Right lobe of liver (tissue), 6 donors: ENCODE measurements at places on chromosomes 6 and 20. TPM values are rescaled to one million over a fixed set of nuclear protein-coding genes. Genes with fewer than 3 reads are reported as not detected.

- no peak overlapping the region for H3K4me3 ChIP-seq
- H3K4me1 ChIP-seq = no peaks in the 10 kb centered on the region
- DNase-seq = peak; percentile 65
- no peak overlapping the region for H3K27ac ChIP-seq
- H3K27me3 ChIP-seq = no peaks in the 10 kb centered on the region
Observed at GRCh38 chr20:21615617-21616080, 89.8 kb upstream of the PAX1 start.

- no peaks in the 10 kb centered on the region for H3K36me3 ChIP-seq
- no peak for DNase-seq
- no peak overlapping the region for H3K4me3 ChIP-seq
- no peak overlapping the region for H3K27ac ChIP-seq
Observed at GRCh38 chr6:154280521-154280920, 76.1 kb downstream of the IPCEF1 start.

DNA sequence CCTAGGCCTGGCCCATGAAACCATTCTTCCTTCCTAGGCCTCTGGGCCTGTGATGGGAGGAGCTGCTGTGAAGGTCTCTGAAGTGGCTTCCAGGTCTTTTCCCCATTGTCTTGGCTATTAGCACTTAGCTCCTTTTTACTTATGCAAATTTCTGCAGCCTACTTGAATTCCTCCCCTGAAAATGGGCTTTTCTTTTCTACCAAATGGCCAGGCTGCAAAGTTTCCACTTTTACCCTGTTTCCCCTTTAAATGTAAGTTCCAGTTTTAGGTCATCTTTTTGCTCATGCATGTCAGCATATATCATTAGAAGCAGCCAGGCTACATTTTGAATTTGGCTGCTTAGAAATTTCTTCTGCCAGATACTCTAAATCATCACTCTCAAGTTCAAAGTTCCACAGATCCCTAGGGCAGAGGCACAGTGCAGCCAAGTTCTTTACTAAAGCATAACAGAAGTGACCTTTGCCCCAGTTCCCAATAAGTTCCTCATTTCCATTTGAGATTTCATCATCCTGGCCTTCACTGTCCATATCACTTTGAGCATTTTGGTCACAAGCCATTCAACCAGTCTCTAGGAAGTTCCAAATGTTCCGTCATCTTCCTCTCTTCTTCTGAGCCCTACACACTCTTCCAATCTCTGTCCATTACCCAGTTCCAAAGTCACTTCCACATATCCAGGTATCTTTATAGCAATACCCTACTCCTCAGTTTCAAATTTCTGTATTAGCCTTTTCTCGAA lies 71.9 kb downstream of the TBC1D7 start:
- no peaks in the 10 kb centered on the region for H3K4me1 ChIP-seq
- no peak overlapping the region for H3K4me3 ChIP-seq
- H3K27ac ChIP-seq = peak overlapping the region; percentile 37
- no peaks in the 10 kb centered on the region for H3K27me3 ChIP-seq

- no peak for DNase-seq
- no peaks in the 10 kb centered on the region for H3K4me1 ChIP-seq
- H3K4me3 ChIP-seq = no peak overlapping the region
- H3K36me3 ChIP-seq = no peaks in the 10 kb centered on the region
- no peak overlapping the region for H3K27ac ChIP-seq
Observed at GRCh38 chr6:33851959-33852358, 48.2 kb upstream of the MLN start.

- H3K27me3 ChIP-seq = no peaks in the 10 kb centered on the region
- H3K4me3 ChIP-seq = no peak overlapping the region
- H3K4me1 ChIP-seq = no peaks in the 10 kb centered on the region
- H3K36me3 ChIP-seq = no peaks in the 10 kb centered on the region
Observed at GRCh38 chr6:130000526-130001421, 17.6 kb upstream of the L3MBTL3 start.

DNA sequence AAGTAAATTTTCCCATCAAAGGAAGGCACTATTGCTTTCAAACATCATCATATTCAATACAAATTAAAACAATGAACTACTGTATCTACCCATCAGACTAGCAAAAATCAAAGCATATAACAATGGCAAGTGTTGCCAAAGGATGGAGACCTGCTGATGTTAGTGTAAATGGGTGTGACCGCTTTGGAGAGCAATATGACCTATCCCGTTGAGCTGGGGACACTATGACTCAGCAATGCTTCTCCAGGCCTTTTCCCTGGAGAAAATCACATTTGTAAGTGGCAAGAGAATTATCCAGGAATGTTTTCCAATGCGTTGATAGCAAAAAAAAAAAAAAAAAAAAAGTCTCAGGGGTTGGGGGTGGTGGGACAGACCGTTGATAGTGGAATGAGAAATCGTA lies 46.1 kb downstream of the PHACTR3 start:
- no peaks in the 10 kb centered on the region for H3K36me3 ChIP-seq
- no peaks in the 10 kb centered on the region for H3K27me3 ChIP-seq
- DNase-seq = no peak
- no peak overlapping the region for H3K4me3 ChIP-seq
- no peaks in the 10 kb centered on the region for H3K4me1 ChIP-seq

GRCh38 chr20:419556-420165 lies 11.6 kb downstream of the RBCK1 start:
- H3K36me3 ChIP-seq = peaks cover 10% of the 10 kb centered on the region
- DNase-seq = peak; percentile 85
- no peak overlapping the region for H3K4me3 ChIP-seq

DNA sequence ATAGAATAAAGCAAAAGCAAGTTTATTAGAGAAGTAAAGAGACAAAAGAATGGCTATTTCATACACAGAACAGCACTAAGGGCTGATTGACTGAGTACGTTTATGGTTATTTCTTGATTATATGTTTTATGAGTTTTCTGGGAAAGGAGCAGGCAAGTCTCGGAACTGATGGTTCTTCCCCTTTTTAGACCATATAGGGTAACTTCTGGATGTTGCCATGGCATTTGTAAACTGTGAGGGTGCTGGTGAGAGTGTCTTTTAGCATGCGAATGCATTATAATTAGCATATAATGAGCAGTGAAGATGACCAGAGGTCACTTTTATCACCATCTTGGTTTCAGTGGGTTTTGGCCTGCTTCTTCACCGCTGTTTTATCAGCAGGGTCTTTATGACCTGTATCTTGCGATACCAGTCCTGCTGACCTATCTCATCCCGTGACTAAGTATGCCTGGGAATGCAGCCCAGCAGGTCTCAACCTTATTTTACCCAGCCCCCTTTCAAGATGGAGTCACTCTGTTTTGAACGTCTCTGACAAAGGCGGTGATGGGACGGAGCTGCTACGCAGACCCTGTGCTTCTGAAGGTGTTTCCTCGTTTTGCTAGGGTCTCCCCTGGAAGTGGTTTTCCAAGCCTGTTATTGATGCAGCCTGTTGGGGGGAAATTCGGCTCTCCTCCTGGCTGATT lies 45.4 kb upstream of the BMP6 start:
- no peaks in the 10 kb centered on the region for H3K4me1 ChIP-seq
- no peaks in the 10 kb centered on the region for H3K36me3 ChIP-seq
- DNase-seq = no peak
- H3K27me3 ChIP-seq = peaks cover under 1% of the 10 kb centered on the region
- no peak overlapping the region for H3K27ac ChIP-seq

- H3K4me3 ChIP-seq = no peak overlapping the region
- H3K36me3 ChIP-seq = no peaks in the 10 kb centered on the region
- no peak overlapping the region for H3K27ac ChIP-seq
- H3K4me1 ChIP-seq = no peaks in the 10 kb centered on the region
- no peaks in the 10 kb centered on the region for H3K27me3 ChIP-seq
- DNase-seq = no peak
Observed at GRCh38 chr20:13089950-13090469, 81.2 kb downstream of the SPTLC3 start.

DNA sequence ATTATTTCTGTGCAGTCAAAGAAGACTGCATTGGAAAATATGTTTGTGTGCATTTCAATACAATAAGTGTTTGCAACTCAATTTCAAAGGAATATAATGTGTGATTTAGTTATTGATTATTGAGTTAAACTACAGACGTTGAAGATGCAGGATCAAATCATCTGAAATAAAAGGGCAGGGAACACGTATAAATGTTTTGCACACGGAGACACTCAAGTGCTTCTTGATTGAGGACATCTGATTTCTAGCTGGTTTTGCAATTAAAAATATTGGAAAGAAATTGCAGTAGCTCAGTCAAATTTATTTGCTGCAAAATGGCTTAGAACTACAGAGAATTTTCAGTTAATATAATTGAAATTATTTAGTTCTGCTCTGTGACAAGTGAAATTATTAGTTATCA lies 412.7 kb downstream of the UTRN start:
- H3K27me3 ChIP-seq = no peaks in the 10 kb centered on the region
- peak overlapping the region; percentile 62 for H3K27ac ChIP-seq
- no peak for DNase-seq
- H3K36me3 ChIP-seq = no peaks in the 10 kb centered on the region
- H3K4me3 ChIP-seq = peak overlapping the region; percentile 15

GRCh38 chr6:4280707-4281106 lies 145.3 kb upstream of the ECI2 start:
- DNase-seq = no peak
- no peaks in the 10 kb centered on the region for H3K27me3 ChIP-seq
- no peak overlapping the region for H3K4me3 ChIP-seq
- H3K4me1 ChIP-seq = no peaks in the 10 kb centered on the region
- H3K27ac ChIP-seq = no peak overlapping the region

- H3K27me3 ChIP-seq = no peaks in the 10 kb centered on the region
- H3K27ac ChIP-seq = no peak overlapping the region
- no peaks in the 10 kb centered on the region for H3K4me1 ChIP-seq
- no peaks in the 10 kb centered on the region for H3K36me3 ChIP-seq
- no peak for DNase-seq
Observed at GRCh38 chr6:24089736-24090135, 36.3 kb upstream of the NRSN1 start.

GRCh38 chr6:17392978-17393891 lies at the start of gene CAP2:
CAP2 (plus strand) TSS chr6:17393595; CDS start chr6:17421556, 27,961 bp downstream.
- no peaks in the 10 kb centered on the region for H3K4me1 ChIP-seq
- H3K27me3 ChIP-seq = no peaks in the 10 kb centered on the region
- DNase-seq = peak; percentile 76
- H3K27ac ChIP-seq = peak within 1 kb of the TSS; percentile 52
- H3K36me3 ChIP-seq = no peaks in the 10 kb centered on the region

DNA sequence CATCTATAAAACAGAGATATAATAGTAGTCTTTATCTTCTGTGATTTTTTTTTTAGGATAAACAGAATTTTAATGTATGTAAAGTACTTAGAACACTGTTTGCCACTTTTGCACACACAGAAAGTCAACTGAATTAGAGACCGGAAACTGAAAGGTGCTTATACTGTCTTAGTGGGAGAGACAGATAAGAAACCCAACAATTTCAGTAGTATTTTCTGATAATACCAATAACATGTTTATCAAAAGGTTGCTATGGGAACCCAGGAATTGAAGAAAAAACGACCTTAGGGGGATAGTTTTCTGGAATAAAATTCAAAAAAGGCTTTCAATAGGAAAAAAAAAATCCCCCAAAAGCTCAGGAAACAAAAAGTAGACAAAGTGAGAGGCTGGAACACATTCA lies 138.6 kb downstream of the BCKDHB start:
- no peaks in the 10 kb centered on the region for H3K36me3 ChIP-seq
- H3K4me1 ChIP-seq = no peaks in the 10 kb centered on the region
- H3K4me3 ChIP-seq = no peak overlapping the region
- no peak overlapping the region for H3K27ac ChIP-seq
- H3K27me3 ChIP-seq = no peaks in the 10 kb centered on the region
- no peak for DNase-seq

GRCh38 chr20:47108994-47109393 lies 214.4 kb downstream of the EYA2 start:
- no peak overlapping the region for H3K4me3 ChIP-seq
- H3K27ac ChIP-seq = no peak overlapping the region
- H3K27me3 ChIP-seq = no peaks in the 10 kb centered on the region
- no peaks in the 10 kb centered on the region for H3K4me1 ChIP-seq
- no peaks in the 10 kb centered on the region for H3K36me3 ChIP-seq

DNA sequence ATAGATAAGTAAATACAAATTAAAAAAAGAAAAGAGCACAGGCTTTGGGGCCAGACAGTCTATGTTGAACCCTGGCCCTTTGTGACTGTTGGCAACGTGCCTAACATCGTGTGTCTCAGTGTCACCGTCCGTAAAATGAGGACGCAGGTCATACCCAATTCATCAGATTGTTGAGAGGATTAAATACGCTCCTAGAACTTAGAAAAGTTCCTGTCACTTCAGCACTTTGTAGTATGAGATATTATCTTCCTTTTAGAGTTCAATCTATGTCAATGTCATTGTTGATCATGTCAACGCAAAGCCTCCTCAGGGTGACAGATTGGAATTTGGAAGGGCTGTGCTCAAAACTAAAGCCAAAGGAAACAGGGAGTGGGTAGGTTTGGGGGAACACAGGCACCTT lies 21.7 kb downstream of the SERPINB1 start:
- H3K27me3 ChIP-seq = no peaks in the 10 kb centered on the region
- DNase-seq = no peak
- H3K4me3 ChIP-seq = no peak overlapping the region
- no peaks in the 10 kb centered on the region for H3K4me1 ChIP-seq
- no peak overlapping the region for H3K27ac ChIP-seq

DNA sequence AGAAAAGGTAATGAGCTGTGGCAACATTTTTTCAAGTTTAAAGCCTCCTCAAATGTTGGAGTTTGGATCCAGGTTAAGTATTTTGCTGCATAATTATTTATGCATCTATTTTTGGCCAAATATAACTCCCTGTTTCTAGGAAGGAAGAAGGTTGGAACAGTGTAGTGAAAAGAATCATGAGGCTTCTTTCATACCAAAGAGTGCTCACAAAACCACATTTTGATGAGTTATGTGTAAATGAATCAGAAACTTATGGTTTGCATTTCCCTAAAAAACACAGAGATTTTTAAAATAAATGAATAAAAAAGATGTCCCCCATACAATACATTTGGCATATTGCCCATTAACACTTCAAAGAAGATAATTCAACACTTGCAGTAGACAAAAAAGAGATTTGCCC lies 246.9 kb upstream of the PRDM1 start:
- no peak overlapping the region for H3K27ac ChIP-seq
- H3K4me3 ChIP-seq = no peak overlapping the region
- H3K36me3 ChIP-seq = no peaks in the 10 kb centered on the region
- no peaks in the 10 kb centered on the region for H3K4me1 ChIP-seq
- no peaks in the 10 kb centered on the region for H3K27me3 ChIP-seq

DNA sequence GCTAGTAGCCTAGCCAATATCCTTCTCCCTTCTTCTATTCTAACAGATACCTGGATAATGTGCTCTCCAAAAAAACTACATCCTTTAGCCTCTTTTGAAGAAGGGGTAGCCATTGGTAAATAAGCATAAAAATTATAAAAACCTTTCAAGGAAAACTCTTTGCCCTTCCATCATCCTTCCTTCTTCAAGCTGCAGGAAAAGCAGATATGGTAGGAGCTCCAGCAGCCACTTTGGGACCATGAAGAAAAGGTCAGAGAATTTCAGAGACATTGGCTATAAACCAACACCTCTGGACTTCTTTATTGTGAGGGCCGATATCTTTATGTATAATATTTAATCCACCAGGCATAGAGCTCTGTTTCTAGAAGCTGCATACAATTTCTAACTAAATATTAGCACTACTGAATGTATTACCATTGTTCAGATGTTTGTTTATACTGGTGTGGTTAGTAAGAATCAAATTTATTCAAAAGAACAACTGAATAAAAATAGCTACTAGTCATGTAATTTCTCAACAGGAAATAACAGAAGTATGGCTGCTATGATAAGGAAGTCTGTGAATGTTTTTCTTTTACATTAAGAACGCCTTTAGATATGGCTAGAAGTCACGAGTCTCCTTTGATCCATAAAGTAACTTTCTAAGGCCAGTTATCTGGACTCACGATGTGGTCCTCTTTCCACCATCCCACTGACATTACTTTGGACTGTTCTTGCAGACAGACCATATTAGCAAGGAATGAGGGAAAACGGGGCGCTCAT lies 32.2 kb downstream of the MYLK4 start:
- H3K36me3 ChIP-seq = no peaks in the 10 kb centered on the region
- H3K27ac ChIP-seq = no peak overlapping the region
- H3K27me3 ChIP-seq = no peaks in the 10 kb centered on the region
- no peak for DNase-seq
- peaks cover 7% of the 10 kb centered on the region for H3K4me1 ChIP-seq
- no peak overlapping the region for H3K4me3 ChIP-seq

Gene CAGE1
- not detected for total RNA-seq

Gene C20orf202
- not detected for total RNA-seq
